ENCODE measurements at places on chromosomes 12 and 14.
A peak's percentile ranks its signal among the peaks of the same experiment; 100 is the strongest.

- no peak for DNase-seq
Observed at GRCh38 chr12:2374092-2374906, 321.5 kb downstream of the CACNA1C start.

DNA sequence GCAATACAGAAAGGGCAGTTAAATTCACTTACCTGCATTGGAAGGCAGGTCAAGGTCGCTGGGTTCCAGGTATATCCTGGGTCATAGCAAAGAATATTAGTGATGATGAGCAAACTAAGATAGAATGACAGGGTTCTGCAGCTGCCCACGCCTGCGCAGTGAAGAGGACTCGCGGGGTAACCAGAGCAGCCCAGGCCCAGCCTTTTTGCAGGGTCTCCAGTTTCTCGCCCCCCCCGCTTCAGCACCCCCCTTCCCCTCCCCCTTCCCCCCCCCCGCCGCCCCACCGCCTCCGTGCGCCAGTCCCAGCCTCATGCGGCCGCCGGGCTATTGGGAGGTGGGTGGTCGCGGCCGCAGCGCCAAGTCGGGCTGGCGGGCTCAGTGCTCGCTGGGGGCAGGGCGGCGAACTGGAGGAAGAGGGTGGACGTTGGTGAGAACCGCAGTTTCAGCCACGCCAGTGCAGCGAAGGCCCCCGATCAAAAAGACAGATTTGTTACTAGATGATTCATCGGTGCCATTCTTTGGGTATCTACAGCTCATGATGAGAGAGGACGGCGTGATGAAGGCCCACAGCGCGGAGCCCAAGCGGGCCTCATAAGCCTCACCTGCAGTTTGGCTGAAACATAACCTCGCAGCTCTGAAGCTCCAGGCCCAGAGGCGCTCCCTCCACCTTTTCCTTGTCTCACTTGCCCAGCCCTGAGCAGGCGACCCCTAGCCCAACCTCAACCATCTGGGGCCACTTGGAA lies 20.2 kb downstream of the SLC2A3 start:
- no peak for DNase-seq

GRCh38 chr12:105939181-105939721 lies 199.5 kb downstream of the NUAK1 start:
- DNase-seq: no peak

- no peak for DNase-seq
Observed at GRCh38 chr12:46839964-46840363, 14.2 kb upstream of the SLC38A4 start.

- no peak for DNase-seq
Observed at GRCh38 chr12:19915392-19916195, 452.7 kb upstream of the PDE3A start.

DNA sequence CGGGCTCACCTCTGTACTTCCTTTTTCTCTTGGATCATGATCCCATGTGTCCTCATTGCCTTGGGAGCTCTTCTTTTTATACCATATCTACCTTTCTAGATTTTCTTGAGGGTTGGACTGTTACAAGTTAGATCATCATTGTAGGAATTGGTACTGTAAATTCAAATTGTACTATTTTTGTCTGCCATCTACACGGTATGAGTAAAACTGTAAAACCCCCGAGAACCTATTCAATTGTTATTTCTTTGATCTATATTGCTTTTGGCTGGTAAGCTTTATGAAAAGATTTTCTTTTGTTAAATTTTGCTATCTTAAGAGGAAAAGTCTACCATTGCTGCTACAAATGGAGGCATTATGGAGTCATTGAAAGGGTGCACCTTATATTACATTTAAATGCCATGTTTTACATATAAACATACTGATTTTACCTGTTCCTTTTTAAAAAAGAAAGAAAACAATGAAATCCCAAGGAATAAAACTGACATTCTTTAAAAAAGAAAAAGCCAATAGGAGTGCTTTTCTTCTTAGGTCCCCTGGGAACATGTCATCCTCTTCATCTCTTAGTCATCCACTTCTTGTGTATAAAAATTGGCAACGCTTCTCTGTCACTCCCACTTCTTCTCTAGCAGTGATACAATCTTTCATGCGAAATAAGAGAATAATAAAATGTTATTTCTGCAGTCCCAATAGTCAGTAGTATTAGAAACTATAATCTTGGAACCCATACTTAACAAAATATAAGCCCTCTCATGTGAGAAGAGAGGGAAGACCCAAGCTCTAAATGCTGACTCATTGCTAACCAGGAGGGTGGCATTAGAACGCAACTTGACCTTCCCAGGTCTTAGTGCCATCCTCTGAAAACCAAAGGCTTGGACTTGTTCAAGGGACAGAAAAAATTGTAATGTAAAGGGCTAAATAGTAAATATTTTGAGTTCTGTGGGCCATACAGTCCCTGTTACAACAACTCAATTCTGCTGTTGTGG lies 20.4 kb downstream of the RGS6 start:
- no peak for DNase-seq

GRCh38 chr12:45343269-45344051 lies 127.6 kb downstream of the ANO6 start:
- no peak for DNase-seq

- DNase-seq: no peak
Observed at GRCh38 chr12:131249246-131250027, 295.7 kb downstream of the ADGRD1 start.

DNA sequence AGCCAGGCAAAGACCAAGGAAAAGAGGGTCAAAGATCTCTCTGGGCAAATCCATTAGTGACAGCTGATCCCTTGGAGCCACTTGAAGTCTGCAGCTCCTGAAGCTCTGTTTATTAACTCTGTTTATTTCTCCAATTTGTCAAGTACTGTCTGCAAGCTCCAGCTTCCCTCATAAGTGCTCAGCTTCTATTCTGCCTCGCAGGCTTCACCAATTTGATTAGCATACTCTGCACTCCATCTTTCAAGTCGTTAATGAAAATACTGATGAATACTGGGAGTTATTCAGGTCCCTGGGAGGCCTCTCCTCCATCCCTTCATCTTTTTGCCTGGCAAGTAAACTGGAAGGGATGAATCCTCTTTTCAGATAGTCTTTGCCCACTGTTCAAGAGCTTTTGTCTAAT lies 54.3 kb downstream of the TTC9 start:
- DNase-seq: no peak

GRCh38 chr12:51798501-51798900 lies 50.0 kb downstream of the FIGNL2 start:
- no peak for DNase-seq

DNA sequence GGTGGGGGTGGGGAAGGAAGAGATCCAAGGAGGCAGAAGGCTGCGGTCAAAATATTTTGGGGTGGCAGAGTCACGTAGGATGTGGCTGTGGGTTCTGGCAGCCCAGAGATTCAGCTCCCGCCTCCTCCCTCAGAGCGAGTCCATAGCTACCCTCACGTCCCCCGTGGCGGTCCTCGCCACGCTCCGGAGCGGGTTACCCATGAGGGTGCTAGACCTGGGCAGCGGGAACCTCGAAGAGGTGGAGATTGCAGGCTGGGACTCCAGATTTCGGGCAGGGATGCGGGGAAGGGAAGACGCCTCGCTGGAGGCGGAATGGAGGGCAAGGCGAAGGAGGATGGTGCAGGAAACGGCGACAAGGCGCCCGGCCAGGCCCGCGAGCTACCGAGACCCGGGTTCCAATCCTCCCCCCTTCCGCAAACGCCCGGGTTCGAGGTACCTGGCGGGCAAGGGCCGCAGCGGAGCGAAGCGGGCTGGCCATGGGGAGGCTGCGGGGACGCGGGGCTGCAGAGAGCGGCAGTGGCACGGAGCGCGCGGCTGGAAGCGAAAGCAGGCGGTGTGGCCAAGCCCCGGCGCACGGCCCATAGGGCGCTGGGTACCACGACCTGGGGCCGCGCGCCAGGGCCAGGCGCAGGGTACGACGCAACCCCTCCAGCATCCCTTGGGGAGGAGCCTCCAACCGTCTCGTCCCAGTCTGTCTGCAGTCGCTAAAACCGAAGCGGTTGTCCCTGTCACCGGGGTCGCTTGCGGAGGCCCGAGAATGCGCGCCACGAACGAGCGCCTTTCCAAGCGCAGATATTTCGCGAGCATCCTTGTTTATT lies 46.2 kb downstream of the BCAT1 start:
- no peak for DNase-seq

DNA sequence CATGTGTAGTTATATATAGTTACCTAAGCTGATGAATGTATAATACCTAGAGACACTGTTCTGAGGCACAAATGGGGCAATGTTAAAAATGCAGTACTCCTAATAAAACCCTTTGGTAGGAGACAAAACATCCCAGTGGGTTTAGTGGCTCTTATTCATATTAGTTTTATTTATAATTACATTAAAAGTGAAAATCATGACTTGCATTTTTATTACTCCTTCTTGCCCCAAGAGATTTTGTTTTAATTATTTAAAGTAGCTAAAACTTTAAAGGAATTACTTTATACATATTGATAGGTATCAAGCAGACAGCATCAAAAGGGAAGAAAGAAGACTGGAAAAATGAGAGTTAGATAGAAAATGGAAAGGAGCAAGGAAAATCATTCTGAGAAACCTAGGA lies 688.6 kb downstream of the GALC start:
- no peak for DNase-seq

GRCh38 chr14:54291491-54292191 lies 105.2 kb upstream of the CDKN3 start:
- no peak for DNase-seq

- peak; percentile 53 for DNase-seq
Observed at GRCh38 chr12:54201001-54201794, 12.4 kb upstream of the SMUG1 start.

DNA sequence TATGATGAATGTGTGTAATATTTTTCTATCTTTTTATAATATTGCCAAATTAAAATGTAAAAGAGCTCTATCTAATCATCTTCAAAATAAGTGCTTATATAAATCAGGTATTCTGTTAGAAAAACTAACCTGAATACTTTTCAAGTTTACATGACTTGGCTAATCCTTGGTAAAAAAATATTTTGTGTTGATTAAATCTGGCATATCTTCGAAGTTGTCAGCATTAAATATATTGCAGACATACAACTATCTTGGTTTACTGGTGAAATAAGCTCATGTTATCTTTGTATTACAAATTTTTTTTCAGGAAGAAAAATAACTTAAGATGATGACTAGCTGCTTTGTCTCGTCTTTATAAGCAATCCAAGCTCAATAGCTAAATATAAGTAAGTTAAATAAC lies 39.6 kb downstream of the MGAT4C start:
- DNase-seq: no peak

- peak; percentile 18 for DNase-seq
Observed at GRCh38 chr12:45518291-45519235, 210.9 kb upstream of the ARID2 start.

- DNase-seq: no peak
Observed at GRCh38 chr12:120169946-120170345, 24.6 kb downstream of the GCN1 start.

DNA sequence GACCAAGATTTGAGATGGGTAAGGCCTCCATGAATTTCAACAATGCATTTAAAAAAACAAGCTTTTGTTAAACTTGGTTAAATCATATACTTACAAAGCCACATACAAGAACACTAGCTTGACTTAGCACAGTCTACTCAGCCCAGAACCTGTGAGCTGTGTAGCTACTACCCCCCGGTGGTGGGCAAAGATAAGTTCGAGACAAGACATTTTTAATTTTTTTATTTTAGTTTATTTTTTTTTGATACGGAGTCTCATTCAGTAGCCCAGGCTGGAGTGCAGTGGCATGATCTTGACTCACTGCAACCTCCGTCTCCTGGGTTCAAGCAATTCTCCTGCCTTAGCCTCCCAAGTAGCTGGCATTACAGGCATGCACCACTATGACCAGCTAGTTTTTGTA lies 3.7 kb upstream of the NECAP1 start:
- DNase-seq: peak; percentile 42

DNA sequence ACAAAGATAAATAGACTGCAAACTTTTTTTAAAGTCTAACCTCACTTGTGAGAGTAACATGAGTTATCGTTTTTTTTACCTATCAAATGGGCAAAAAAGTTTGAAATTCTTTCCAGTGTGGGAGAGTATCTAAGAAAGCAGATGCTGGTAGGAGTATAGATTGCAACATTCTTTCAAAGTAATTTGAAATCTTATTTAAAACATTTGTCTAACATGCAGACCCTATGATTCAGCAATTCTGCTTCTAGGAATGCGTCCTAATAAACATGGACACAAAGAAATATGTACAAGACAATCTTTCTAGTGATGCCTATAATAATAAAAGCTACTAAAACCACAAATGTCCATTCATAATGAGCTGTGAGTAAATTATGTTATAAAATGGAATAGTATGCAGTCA lies 110.4 kb upstream of the TMCC3 start:
- no peak for DNase-seq
